Activated CD4-positive, alpha-beta T cell treated with anti-CD3 and anti-CD28 coated beads for 36 hours (primary cell): ENCODE measurements at places on chromosomes 16 and 17.

DNA sequence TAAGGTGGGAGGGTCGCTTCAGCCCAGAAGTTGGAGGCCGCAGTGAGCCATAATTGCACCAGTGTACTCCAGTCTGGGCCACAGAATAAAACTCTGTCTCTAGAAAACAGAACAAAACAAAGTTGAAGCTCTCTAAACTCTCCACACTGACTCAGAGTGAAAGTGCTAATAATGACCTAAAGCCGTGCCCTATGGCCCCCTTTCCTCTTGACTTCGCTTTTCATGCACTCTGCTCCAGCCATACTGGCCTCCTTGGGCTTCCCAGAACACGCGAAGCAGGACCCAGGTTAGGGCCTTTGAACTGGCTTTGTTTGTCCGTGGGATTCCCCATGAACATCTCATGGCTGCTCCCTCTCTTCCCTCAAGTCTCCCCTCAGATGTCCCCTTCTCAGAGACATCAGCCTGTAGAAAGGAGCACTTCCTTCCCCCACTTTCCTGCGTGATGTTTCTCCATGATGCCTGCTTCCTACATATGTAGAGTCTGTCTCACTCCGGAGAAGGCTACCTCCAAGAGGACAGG, 18.6 kb upstream of the SPN start:
- DNase-seq = no peak

DNA sequence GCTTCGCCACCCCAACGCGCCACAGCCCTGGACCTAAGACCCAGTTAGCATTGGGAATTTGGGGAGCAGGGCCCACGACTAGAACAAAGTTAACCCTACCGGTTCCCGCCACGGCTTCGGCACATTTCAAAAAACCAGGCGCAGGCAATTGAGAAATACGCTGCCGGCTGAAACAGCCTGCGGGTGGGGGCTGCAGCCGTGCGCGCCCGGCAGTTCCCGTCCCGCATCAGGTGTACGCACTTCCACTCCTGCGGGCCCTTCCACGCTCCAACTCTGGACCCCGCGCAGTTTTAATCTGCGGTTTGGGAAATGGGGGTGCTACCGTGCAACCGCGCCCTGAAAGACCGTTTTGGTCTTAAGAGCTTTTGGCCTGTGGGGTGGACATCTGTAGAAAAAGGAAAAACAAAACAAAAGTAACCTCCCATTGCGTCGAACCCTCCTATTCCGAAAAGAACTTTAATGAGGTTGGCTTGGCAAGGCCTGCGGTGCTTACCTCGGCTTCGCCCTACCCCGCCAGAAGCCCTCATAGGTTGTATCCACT, 7.1 kb downstream of the IRX5 start:
- DNase-seq = no peak

- DNase-seq = no peak
Measured at GRCh38 chr16:3607161-3607560, 4.2 kb downstream of the SLX4 start.

- DNase-seq = peak; percentile 42
Measured at GRCh38 chr16:50268352-50268751, 2.0 kb downstream of the ADCY7 start.
